ENCODE measurements at places on chromosomes 1 and 21. TPM values are rescaled to one million over a fixed set of nuclear protein-coding genes. Genes with fewer than 3 reads are reported as not detected.

- DNase-seq, result no peak
Measured at GRCh38 chr1:17742583-17742982, 12.6 kb upstream of the ACTL8 start.

GRCh38 chr1:223652436-223652941 lies 13.0 kb downstream of the CAPN8 start:
- DNase-seq, result peak; percentile 43

DNA sequence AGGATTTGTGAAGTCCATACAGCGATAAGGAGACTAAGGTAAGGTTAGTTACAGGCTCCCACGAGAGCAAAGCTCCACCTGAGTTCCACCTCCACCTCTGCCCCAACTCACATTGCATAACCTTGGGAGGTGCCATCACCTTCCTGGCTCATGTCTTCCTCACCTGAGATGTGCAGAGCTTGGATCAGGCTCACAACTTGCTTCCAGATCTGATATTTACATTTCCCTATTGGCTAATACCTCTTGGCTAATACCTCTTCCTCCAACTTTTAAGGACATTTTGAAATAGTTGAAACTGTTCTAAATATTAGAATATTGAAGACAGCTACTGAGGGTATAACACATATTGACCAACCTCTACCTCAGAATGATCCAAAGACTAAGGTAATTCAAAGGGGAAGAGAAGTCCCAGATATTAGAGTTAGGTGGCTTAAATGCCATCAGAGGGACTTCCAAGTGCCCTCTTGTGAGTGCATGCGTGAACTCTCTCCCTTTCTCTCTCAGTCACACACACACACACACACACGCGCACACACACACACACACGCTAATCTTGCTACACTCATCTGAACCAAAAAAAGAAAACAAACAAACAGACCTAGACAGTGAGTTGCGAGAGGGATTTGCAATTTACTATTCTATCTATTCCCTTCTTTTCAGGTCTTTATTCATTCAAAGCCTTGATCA lies 134.3 kb downstream of the PLPP3 start:
- DNase-seq, result no peak

DNA sequence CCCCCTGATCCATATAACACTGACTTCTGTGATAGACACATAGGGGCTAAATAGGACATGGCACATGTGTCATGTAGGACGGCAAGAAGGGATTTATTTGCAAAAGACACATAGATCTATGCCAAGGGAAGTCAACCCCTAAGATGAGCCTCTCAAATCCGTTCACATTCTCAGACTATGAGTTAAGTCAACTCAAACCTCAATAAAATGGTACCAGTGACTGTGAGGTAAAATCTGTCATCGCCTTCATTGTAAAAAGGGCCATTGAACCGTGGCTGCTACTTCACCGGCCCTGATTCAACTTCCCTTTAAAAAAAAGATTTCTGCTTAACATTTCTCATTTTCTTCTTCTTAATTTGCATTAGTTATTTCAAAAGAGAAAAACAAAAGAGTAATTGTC lies 144.0 kb downstream of the ZNF281 start:
- DNase-seq, result no peak

- no peak for DNase-seq
Measured at GRCh38 chr21:39637197-39637970, 24.6 kb downstream of the B3GALT5 start.

GRCh38 chr1:91699339-91699974 lies 186.5 kb downstream of the TGFBR3 start:
- no peak for DNase-seq

FBLIM1 gene
- 82.6 TPM for total RNA-seq

FAM72D gene
- 9.8 TPM for total RNA-seq

B4GALT2 gene
- total RNA-seq, result 133 TPM

ADAMTS4 gene
- not detected for total RNA-seq
